ENCODE measurements at places on chromosomes 2 and 18.
A peak's percentile ranks its signal among the peaks of the same experiment; 100 is the strongest.

DNA sequence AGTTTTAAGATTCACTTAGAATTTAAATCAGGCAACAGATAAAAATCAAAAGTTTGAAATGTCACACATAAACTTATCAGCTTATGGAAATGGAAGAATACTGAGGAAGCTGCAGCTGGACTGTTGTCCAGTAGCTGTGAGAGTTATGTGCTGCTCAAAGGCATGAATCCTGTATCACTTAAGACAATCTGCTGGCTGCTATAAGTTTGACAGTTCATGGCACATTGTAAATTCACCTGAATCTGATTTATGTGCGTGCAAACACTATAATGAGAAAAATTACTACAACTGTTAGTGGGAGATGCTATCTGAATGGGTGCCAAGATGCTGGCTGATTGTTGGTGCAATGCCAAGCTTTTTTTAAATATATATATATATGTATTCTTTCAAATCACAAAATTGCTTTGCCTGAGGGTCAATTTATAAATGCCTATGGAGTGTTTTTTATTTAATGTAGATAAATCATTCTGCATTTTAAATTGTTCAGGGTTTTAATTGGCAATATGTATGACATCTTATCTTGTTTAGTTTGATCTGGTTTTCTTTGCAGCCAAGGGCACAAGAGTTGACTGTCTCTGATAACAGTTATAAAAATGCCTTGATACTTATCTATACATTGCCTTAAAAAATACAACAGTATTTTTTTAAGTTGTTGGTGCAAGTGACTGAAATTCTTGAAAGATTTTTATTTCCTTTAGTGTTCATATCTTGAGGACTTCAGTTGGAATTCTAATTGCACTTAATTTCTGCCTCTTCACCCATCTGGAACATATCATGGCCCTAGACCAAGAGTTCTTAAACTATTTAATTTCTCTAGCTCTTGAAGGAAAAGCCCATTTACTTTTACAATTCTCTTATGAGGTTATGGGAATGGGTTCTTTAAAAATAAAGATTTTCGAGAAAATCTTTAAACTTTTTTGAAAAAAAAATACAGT lies 48.7 kb downstream of the CAVIN2 start:
- no peak for DNase-seq

DNA sequence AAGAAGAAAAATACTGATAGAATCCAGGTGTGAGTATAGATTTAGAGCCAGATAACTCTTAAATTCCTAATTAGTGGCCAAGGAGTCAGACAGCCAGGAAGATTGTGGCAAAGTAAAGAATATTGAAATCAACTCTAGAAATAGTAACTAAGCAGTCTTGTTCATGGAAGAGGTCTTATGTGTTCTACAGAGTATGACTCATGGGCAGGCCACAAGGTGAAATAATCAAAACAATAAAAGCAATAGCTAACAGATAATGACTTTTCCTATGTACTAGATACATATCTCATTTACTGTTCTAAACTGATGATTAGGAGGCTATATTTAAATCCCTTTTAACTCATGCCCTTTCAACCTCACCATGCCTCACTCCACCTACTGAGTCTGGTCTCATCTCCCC lies 227.4 kb upstream of the COL3A1 start:
- no peak for DNase-seq

- peak; percentile 66 for DNase-seq
Observed at GRCh38 chr2:236985761-236986339, 99.8 kb upstream of the COPS8 start.

DNA sequence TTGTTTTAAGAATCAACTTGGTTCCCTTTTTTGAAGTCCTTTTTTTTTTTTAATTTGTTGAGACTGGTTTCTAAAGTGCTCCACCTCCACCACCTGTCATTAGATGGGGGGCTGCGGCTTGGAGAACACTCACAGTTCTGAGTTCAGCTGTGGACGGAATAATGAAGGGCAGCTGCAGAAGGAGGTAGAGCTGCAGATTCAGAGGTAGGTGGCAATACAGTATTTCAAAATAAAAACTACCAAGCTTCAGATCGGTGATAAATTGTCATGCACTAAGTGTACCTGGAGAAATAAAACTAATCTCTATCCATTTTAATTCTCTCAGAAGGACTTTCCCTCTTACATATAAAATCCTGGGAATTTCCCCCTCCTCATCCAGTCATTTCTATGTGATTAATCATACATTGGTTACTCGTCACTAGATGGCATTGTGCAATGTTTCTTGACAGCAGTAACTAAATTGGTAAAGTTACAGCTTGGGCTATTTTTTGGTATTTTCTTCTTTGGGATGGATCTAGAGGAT lies 81.1 kb upstream of the SLC39A10 start:
- DNase-seq = peak; percentile 58

DNA sequence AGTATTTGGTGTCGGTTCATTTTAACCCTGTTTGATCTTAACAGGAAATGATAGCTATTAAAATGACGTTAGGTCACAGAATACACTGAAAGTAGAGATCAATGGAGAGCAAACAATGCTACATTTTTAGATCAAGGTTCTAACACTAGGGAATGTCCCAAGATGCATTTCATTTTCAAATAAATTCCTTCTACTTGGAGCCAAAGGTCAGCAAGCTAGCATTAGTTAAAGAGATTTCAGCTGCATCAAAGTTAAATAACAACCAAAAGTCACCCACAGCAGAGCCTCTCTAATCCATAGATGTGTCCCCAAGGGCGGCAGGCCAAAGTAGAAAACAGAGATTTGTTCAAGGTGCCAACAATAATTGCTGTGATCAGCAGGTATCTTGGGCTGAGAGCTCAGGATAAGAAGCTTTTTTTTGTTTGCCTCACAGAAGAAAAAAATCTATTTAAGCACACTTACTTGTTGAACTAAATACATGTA lies 1233.6 kb upstream of the TMEFF2 start:
- DNase-seq = no peak

DNA sequence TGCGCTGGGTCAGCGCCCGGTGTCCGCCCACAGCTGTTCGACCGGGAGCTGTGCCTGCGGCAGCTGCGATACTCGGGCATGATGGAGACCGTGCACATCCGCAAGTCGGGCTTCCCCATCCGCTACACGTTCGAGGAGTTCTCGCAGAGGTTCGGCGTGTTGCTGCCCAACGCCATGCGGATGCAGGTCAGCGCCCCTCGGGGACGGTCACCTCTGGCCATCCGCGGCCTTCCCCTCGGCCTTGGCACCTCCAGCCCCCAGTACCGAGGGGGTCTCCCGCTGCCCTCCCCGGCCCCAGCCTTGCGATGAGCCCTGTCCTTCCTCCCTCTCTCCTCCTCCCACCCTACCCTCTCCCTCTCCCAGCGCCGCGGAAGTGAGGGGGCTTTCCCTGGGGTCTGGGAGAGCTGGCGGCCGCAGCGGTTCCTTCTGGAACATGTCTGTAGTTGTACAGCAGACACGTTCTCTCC lies 53.2 kb upstream of the GPR17 start:
- no peak for DNase-seq

DNA sequence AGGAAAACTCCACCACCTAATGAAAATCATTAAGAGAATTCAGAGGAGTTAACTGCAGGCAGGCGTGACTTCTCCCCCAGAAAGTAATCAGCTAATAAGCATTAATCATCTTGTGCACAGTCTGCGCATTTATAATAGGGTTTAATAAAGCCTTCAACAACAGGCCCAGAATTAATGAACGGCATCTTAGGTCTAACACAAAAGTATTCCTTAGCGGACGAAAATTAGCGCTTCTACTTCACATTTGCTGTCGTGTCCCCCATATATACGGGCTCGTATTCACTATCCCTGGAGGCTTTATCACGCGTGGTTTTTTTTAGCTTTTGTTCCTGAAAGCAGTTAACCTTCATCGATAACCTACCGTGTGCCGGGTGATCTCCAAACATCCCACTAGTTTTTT lies 1.8 kb downstream of the ATP8B1 start:
- DNase-seq = no peak

- DNase-seq = no peak
Observed at GRCh38 chr18:4468511-4468910, 13.4 kb upstream of the DLGAP1 start.

DNA sequence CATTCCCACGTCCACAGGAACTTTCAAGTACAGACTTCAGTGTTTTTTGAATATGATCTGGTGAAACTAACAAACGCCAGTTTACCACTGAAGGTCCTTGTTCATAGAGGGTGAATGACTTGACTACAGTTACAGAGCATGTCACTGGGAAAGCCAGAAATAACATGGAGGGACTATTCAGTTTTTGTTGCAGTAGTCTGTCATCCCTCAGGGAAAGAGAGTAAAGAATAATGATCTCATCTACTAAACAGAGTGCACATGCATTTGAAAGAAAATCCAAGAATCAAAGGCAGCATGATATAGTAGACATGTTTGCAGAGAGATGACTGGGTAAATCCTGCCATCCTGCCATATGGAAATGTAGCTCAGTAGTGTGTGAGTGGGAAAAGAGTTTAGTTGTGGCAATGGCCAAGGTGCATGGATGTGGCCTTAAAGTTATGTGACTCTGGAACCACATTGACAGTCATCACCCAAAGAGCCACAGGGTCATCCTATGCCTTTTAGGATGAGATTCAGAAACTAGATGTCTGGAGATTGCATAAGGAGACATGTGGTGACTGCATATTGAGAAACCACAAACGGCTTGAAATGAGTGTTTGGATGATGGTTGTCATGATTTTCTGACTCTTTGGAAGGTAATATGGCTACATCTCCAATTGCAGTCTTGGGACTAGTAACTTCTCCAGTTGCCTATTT lies 125.3 kb upstream of the ZEB2 start:
- no peak for DNase-seq

GRCh38 chr2:96247009-96247408 lies 18.8 kb downstream of the TMEM127 start:
- no peak for DNase-seq

- DNase-seq = no peak
Observed at GRCh38 chr2:233061591-233062450, 1.7 kb downstream of the INPP5D start.

DNA sequence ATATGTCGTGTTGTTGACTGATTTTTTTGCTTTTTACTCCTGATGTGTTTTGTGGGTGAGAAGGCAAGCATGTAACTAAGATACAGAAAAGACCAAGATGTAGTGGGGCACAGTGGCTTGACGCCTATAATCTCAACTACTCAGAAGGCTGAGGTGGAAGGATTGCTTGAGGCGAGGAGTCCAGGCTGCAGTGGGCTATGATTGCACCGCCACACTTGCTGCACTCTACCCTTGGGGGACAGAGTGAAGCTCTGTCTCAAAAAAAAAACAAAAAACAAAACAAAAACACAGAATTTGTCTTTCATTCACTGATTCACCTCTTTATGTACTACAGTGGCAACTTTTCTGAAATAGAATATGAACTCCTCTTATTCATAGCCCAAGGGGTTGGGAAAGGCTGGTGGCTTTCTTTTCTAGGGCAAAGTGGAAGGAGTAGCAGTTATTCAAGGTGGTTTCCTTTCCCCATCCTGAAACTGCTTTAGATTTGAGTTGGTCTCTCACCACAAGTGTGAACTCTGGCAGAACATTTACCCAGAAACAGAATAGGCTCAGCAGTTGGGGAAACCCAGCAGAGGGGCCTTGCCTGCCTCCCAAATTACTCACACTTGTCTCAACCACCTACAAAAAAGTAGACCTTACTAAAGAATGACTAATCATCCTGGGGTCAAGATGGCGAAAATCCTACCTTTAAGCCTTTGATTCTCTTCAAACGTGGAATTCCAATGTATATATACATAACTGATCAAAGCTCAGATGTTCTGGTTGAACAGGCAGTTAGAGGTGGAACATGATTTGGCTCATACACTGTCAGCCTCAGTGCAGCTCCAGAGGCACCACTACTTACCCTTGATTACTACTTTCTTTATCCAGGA lies 6.5 kb downstream of the TANK start:
- no peak for DNase-seq

DNA sequence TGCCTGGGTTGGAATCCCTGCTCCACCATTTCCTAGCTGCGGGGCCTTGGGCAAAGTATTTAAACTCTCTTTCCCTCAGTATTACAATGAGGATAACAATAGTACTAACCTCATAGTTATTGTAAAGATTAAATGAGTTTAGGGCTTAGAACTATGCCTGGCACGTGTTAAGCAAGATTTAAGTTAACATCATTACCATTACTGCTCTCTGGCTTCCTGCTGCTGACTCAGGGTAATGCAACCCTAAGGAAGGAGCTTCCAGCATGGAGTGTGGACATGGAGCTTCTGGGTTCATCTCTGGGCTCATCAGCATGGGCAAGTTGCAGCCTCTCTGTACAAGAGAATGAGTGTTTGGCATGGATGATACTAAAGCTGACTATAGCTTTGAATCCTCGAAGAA lies 374.2 kb upstream of the MAP2 start:
- DNase-seq = no peak

DNA sequence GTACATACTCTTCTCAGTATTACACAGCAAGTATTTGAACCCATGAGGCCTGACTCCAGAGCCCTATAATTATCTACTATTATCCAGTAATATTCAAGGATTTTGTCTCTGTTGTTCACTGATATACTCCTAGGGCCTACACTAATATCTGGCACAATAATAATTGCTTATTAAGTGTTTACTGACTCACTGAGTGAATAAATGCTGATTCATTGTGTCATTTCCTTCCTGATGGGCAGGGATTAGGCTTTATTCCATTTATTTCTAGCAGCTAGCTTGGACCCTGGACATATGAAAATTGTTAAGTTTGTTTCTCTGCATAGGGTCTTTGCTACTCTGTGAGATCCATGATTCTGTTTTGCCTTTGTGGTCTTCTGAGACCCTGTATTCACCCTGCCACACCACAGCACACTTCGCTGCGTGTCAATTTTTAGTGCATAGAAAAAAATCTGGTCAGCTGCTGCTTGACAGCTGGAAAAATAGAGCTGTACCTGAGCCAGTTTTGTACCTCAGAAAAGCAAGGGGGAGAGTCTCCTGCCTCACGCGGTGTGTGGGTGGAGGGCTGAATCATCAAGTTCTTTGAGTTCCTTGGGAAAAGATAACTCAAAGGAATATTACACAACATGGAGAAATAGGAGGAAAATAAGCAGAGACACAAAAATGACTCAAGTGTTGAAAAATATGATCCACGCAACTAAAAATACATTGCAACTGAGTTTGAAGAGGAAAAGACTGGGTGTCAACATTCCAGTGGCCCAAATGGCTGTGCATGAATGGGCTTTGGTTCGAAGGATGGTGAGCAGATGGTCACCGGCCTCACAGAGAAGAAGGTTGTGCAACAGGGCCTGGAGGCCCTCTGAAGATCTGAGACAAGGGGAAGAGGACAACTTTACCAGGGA lies 18.9 kb upstream of the DPP4 start:
- no peak for DNase-seq

- DNase-seq = no peak
Observed at GRCh38 chr18:37527395-37527794, 38.2 kb downstream of the CELF4 start.

GRCh38 chr2:230888824-230889400 lies 24.2 kb downstream of the ITM2C start:
- DNase-seq = no peak

GRCh38 chr2:37471994-37472393 lies 127.6 kb downstream of the QPCT start:
- DNase-seq = no peak

- DNase-seq = no peak
Observed at GRCh38 chr2:62783679-62784078, 78.2 kb downstream of the EHBP1 start.

GRCh38 chr2:189409647-189410046 lies 31.6 kb upstream of the WDR75 start:
- DNase-seq = no peak

GRCh38 chr2:230869914-230870543 lies 5.3 kb downstream of the ITM2C start:
- DNase-seq = no peak
